EL (cell line): ENCODE measurements at places on chromosomes 6 and 20.

GRCh38 chr6:77620278-77620882, 32.5 kb upstream of the MEI4 start:
- DNase-seq, result no peak

GRCh38 chr20:5691918-5692618, 58.1 kb upstream of the SHLD1 start:
- no peak for DNase-seq

- no peak for DNase-seq
These were observed 3.5 kb downstream of the FKBP1C start for GRCh38 chr6:63214816-63215215.

DNA sequence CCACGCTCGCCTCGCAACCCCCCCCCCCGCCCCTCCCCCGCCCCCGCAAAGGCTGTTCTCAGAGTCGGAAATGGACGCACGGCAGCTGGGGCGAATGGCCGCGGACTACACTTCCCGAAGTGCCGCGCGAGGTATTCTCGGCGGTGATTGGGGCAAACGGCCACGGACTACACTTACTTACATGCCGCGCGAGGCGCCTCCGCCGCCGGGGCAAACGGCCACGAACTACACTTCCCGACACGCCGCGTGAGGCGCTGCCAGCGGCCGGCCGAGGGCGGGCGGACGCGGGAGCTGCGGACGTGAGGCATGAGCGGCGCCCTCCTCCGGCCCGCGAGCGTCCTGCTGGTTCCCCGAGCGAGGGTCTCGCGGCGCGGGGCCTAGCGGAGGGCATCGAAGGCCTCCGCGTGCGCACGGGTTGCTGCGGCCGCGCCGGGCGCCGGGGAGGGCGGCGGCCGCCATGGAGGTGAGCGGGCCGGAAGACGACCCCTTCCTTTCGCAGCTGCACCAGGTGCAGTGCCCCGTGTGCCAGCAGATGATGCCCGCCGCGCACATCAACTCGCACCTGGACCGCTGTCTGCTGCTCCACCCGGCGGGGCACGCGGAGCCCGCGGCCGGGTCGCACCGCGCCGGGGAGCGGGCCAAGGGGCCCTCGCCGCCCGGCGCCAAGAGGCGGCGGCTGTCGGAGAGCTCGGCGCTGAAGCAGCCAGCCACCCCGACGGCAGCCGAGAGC, at the start of gene WRNIP1:
Gene WRNIP1 (plus strand): TSS at position 228 of the 730 bp plus-strand sequence. CDS start 230 bp downstream, at position 458.
- DNase-seq, result peak; percentile 99

- DNase-seq, result peak; percentile 83
These were observed 47.6 kb upstream of the SIM1 start for GRCh38 chr6:100512203-100512862.

GRCh38 chr6:21997119-21998037, 299.5 kb downstream of the PRL start:
- no peak for DNase-seq

DNA sequence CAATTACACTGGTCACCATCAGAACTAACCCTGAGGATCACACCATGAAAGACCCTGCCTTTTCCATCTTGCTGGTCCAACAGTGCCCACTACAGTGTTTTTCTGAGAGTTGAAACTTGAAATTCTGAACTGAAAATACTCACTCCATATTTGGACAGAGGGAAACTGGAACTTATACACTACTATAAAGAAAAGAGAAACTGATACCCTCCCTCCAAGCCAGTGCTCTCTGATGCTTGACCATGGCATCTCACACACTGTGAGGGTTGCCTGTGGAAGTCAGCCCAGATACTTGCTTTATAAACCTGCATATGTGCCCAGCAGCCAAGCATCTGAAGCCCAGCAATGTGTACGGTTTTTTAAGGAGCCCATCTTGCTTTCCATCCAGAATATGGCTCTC, 108.7 kb downstream of the FOXA2 start:
- no peak for DNase-seq

DNA sequence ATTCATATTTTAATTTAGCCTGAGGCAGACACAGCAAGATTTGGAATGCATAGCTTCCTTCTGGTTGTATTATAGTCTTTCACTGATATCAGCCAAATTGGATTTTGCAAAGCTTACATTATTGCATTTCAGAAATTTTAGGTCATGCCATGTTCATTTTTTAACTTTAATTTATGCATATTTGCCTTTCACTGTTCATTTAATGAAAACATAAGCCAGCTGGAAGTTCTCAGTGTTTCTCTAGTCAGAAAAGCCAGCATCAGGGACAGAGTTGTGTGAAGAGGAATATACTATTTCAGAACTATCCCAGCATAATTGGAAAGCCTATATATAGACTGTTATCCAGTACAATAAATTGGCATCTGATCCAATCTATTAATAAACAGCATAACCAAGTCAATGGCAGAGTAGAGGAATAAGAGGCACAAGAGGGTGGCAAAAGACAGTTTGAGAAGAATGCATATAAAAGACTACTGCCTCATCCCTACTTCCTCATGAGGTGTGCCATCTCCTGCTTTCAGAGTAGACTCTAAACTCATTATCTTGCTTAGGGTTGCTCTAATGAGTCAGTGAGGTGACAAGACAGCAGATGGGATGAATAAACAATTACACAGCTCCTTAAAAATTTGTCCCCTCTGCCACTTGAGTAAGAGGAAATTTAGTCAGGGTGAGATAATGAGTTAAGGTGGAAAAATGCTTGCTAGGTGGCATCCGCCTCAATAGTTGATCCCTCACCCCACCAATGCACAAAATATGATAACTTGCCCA, 159.8 kb upstream of the HCRTR2 start:
- DNase-seq, result no peak
